ENCODE measurements at places on chromosomes 13 and 19. TPM values are rescaled to one million over a fixed set of nuclear protein-coding genes. Genes with fewer than 3 reads are reported as not detected.

DNA sequence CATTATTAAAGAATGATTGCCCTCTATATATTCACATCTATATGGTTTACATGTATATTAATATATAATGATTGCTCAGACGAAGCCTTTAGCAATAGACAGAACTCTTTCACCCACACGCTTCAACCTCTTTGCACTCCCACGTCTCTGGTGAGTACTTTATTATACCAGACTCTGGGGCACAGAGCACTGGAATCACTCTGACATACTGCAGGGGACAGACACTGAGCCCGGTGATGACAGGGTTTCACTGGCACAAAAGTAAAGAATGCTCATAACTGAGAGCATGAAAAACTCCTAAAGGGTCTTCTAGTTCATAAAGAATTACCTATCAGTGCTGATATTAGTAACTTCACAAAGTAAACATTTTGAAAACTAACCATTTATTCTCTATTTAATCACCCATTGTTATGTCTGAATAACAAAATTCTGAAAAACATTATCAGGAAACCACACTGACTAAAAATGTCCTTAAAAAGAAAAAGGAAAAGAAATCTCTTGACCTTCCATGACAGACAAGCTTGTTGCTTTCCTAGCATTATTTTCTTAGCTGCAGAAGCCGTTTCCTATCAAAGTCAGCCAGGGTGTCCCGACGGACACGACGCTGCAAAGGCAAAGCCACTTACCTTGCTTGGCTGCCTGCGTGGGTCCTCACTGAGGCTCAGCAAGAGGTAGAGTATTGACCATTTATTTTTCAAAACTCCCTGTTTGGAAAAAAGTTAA, 29.1 kb downstream of the TUBGCP3 start:
- H3K4me1 ChIP-seq: no peaks in the 10 kb centered on the region
- H3K27me3 ChIP-seq: no peaks in the 10 kb centered on the region
- peaks cover 28% of the 10 kb centered on the region for H3K36me3 ChIP-seq
- no peak overlapping the region for H3K4me3 ChIP-seq
- H3K27ac ChIP-seq: no peak overlapping the region

The OR10H2 gene
- not detected for total RNA-seq

DNA sequence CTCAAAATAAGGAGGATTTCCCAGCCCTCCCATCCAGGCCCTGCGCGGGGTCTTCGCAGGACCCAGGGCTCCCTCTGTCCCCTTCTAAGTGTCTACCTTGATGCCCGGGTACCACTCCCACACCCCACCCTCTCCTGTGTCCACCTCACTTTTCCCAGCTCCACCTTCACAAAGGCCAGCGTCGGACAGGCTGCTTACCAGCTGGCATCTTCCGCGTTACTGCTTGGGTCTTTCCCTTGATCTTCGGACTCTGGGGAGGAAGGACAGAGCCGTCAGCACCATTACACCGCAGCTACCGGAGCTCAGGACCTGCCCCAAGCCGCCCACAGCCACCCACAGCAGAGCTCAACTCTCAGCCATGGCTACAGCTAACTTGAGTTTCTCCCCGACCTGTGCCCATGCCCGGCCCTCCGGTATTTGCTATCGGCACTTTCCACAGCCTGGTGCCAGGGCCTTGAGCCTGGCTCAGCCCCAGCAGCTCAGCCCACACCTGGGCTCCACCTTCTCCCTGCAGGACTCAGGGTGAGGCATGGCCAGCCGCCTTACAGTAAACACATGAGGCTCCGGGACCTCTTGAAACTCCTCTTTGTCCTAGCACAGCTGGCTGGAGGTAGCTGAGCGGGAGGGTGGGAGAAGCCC, 3.8 kb downstream of the C13orf46 start:
- H3K27me3 ChIP-seq: no peaks in the 10 kb centered on the region
- no peak overlapping the region for H3K27ac ChIP-seq
- no peaks in the 10 kb centered on the region for H3K36me3 ChIP-seq
- DNase-seq: no peak
- peaks cover 7% of the 10 kb centered on the region for H3K4me1 ChIP-seq

- no peak overlapping the region for H3K4me3 ChIP-seq
- DNase-seq: no peak
- no peak overlapping the region for H3K27ac ChIP-seq
- H3K27me3 ChIP-seq: peaks cover 13% of the 10 kb centered on the region
- H3K4me1 ChIP-seq: peaks cover 48% of the 10 kb centered on the region
Measured at GRCh38 chr13:99992949-99993351, 11.4 kb downstream of the ZIC2 start.

The APLP1 gene
- total RNA-seq: 11.6 TPM

The HCN2 gene
- total RNA-seq: not detected

The FBXO46 gene
- 9.8 TPM for total RNA-seq

DNA sequence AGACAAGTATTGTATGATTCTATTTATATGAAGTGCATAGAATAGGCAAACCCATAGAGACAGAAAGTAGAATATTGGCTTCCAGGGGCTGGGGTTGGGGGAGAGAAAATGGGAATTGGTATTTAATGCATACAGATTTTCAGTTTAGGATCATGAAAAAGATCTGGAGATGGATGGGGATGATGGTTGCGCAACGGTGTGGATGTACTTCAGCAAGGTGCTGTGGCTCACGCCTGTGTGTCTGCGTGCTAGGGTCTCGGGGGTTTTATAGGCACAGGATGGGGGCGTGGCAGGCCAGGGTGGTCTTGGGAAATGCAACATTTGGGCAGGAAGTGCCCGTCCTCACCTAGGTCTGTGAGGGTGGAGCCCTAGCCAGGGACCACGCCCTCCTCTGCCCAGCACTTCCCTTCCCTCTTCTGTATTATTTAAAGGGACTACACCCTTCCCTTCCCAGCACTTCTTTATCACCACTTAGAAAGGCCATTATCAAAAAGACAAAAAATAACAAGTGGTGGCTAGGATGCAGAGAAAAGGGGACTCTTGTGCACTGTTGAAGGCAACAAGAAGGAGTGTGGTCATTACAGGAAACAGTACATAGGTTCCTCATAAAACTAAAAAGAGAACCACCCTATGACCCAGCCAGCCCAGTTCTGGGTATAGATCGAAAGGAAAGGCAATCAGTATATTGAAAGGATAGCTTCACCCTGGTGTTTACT, 29.0 kb downstream of the LILRB4 start:
- no peaks in the 10 kb centered on the region for H3K36me3 ChIP-seq
- H3K27me3 ChIP-seq: no peaks in the 10 kb centered on the region
- no peak overlapping the region for H3K4me3 ChIP-seq
- no peak for DNase-seq

DNA sequence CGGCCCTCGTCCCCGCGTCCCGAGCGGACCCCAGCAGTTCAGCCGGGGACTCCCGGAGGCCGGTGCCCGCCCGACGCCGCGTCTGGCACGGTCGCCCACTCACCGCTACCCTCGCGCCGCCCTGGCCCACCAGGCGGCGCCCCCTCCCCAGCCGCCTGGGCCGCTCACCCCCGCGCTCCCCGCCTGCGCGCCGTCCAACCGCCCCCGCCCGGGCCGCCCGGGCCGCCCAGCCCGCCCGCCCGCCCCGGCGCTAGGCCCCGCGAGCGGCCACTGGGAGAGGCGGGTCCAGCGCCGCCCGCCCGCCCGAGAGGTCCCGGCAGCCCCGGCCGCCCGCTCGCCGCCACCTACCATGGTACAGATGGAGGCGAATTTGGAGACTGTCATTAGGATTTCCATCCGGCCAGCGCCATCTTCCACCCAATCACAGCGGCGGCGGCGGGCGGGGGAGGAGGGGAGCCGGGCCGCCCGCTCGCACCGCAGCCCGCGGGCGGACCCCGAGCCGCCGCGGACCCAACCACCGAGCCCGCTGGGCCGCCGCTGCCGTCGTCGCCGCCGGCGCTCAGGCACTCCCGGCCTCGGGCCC, at the start of gene USP12:
Gene USP12, minus strand, starts transcription at position 568 of the 583 bp plus-strand sequence. Its CDS starts 172 bp downstream, at position 396.
- H3K27me3 ChIP-seq: no peaks in the 10 kb centered on the region
- peak within 1 kb of the TSS; percentile 95 for H3K27ac ChIP-seq
- H3K4me3 ChIP-seq: peak within 1 kb of the TSS; percentile 70
- DNase-seq: no peak
- H3K36me3 ChIP-seq: no peaks in the 10 kb centered on the region

- peaks cover 4% of the 10 kb centered on the region for H3K36me3 ChIP-seq
- no peaks in the 10 kb centered on the region for H3K27me3 ChIP-seq
- H3K27ac ChIP-seq: no peak overlapping the region
- no peak overlapping the region for H3K4me3 ChIP-seq
- H3K4me1 ChIP-seq: no peaks in the 10 kb centered on the region
Measured at GRCh38 chr19:4102339-4103079, 21.4 kb downstream of the MAP2K2 start.

GRCh38 chr13:76383676-76384461, 502.3 kb downstream of the KCTD12 start:
- no peaks in the 10 kb centered on the region for H3K27me3 ChIP-seq
- H3K4me1 ChIP-seq: no peaks in the 10 kb centered on the region
- no peak overlapping the region for H3K4me3 ChIP-seq

The SELENOV gene
- not detected for total RNA-seq

GRCh38 chr19:44974857-44975256, 19.7 kb downstream of the CLPTM1 start:
- DNase-seq: no peak
- H3K27me3 ChIP-seq: no peaks in the 10 kb centered on the region
- no peaks in the 10 kb centered on the region for H3K4me1 ChIP-seq

- no peak overlapping the region for H3K27ac ChIP-seq
- DNase-seq: no peak
- no peaks in the 10 kb centered on the region for H3K27me3 ChIP-seq
- H3K4me1 ChIP-seq: no peaks in the 10 kb centered on the region
- no peak overlapping the region for H3K4me3 ChIP-seq
- H3K36me3 ChIP-seq: no peaks in the 10 kb centered on the region
Measured at GRCh38 chr13:93774506-93774905, 547.9 kb downstream of the GPC6 start.

The ZNF382 gene
- total RNA-seq: 9.6 TPM

The TSSK6 gene
- 7.2 TPM for total RNA-seq

The ANGPTL4 gene
- total RNA-seq: 89.6 TPM

GRCh38 chr13:52955472-52955874, 73.1 kb upstream of the OLFM4 start:
- no peaks in the 10 kb centered on the region for H3K36me3 ChIP-seq
- DNase-seq: no peak
- H3K4me1 ChIP-seq: no peaks in the 10 kb centered on the region
- no peak overlapping the region for H3K4me3 ChIP-seq
- H3K27me3 ChIP-seq: no peaks in the 10 kb centered on the region
- H3K27ac ChIP-seq: no peak overlapping the region

DNA sequence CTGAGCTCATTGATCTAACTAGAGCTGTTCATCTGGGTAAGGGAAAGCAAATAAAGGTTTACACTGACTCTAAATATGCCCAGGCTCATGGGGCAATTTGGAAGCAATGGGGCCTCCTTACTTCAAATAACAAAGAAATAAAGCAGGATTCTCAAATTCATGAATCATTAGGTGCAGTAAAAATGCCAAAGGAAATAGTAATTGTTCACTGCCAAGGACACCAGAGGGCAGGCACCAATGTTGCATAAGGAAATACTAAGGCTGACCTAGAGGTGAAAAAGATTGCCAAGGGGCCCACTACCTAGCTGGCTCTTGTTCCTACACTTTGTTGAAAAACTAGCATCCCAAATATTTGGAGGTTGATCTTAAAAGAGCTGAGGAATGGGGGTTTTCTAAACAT, 1686.7 kb upstream of the MIR17HG start:
- no peak overlapping the region for H3K4me3 ChIP-seq
- no peak for DNase-seq
- no peaks in the 10 kb centered on the region for H3K36me3 ChIP-seq
- no peaks in the 10 kb centered on the region for H3K27me3 ChIP-seq
- H3K27ac ChIP-seq: no peak overlapping the region

The CCDC106 gene
- 14.5 TPM for total RNA-seq

- peak overlapping the region; percentile 66 for H3K4me3 ChIP-seq
- DNase-seq: no peak
- no peaks in the 10 kb centered on the region for H3K27me3 ChIP-seq
- no peaks in the 10 kb centered on the region for H3K4me1 ChIP-seq
Measured at GRCh38 chr13:97225533-97225932, 3.4 kb downstream of the MBNL2 start.

DNA sequence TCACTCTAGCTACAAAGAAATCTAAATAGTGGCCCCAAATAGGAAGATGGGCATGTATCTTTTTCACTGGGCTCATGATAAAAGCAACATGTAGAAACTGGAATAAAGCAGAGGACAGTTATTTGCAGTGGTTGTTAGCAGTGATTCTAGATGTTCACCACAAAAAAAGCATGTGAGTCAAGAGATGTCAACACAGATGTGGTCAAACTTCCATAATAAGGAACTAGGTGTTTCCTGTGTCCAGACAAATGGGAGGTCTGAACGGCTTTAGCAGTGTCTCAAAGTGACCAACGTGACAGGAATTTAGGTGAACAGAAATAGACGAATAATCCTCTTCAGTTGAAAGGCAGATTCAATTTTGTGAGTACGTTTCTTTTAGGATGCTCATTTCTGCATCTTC, 162.7 kb downstream of the TBC1D4 start:
- no peak overlapping the region for H3K4me3 ChIP-seq
- no peaks in the 10 kb centered on the region for H3K4me1 ChIP-seq
- H3K27ac ChIP-seq: no peak overlapping the region
- H3K27me3 ChIP-seq: no peaks in the 10 kb centered on the region
- no peaks in the 10 kb centered on the region for H3K36me3 ChIP-seq
- DNase-seq: peak; percentile 23

The GJA3 gene
- under 0.01 TPM for total RNA-seq

DNA sequence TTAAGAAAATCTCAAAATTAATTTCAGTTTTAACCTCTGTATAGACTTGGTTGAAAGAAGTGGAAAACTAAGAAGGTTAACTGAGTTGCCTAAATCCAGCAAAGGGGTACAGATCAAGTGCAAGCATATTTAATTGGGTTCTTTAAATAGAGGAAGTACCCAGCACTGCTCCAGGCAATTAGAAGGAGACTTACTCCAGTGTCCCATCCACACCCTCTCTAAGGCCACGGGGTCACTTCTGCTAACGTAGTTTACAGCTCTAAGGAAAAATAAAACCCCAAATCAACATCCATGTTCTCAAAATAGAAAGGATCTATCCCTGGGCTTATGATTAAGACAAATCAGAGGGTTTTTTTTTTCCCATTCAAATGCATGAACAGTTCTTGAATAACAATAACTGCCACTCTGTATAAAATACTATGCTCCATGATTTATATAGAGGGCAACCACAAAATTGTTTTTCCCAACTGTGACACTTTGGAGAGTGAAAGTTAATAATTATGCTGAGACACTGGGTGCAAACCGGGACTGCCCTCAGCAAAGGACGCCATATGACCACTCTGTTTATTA, 4.6 kb downstream of the FRY start:
- no peaks in the 10 kb centered on the region for H3K36me3 ChIP-seq
- no peaks in the 10 kb centered on the region for H3K4me1 ChIP-seq
- H3K4me3 ChIP-seq: no peak overlapping the region

The ZNF763 gene
- 13.5 TPM for total RNA-seq

The SIGLECL1 gene
- total RNA-seq: not detected

The ZNF223 gene
- total RNA-seq: 4.6 TPM

Data from tibial nerve (tissue), 4 donors.